H4 (cell line): ENCODE measurements at places on chromosomes 4 and X. TPM values are rescaled to one million over a fixed set of nuclear protein-coding genes. Genes with fewer than 3 reads are reported as not detected.

DNA sequence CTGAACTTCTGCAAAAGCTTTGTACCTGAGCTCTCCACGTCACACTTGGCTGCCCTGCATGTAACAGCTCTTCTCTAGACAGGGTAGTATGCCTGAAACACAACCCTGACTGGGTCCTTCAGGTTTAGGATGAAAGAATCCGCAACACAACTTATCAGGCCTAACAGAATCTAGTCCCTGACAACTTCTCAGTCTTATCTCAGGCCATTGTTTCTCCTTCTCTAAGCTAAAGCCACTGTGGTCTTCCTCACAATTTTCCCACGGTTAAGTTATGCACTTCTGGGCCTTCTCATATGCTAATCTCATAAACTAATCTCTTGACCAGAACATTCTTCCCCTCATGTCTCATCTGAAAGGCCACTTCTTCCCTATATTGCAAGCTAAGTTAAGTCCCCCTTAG, 10.8 kb upstream of the TMPRSS11B start:
- DNase-seq: no peak

EPHA5 gene
- 8.9 and 14.2 TPM in 2 replicates for total RNA-seq

DNA sequence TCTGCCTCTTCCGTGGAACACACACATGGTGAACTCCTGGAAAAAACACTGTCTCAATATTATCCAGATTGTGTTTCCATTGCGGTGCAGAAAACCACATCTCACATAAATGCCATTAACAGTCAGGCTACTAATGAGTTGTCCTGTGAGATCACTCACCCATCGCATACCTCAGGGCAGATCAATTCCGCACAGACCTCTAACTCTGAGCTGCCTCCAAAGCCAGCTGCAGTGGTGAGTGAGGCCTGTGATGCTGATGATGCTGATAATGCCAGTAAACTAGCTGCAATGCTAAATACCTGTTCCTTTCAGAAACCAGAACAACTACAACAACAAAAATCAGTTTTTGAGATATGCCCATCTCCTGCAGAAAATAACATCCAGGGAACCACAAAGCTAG, 87.9 kb downstream of the TET2 start:
- no peak for DNase-seq

ZAR1 gene
- total RNA-seq: not detected in 2 replicates

GRCh38 chr4:2333916-2334644, 72.2 kb upstream of the MXD4 start:
- peak; percentile 2 for DNase-seq

TNMD gene
- total RNA-seq: not detected in 2 replicates

GRCh38 chr4:115113506-115114106, at the start of gene NDST4:
NDST4 (minus strand) TSS chr4:115113620; CDS start chr4:115077036, 36,584 bp downstream.
- DNase-seq: peak; percentile 48

TEX13B gene
- not detected in 2 replicates for total RNA-seq

KDR gene
- not detected in 2 replicates for total RNA-seq

GRCh38 chrX:136210243-136210642, 41.0 kb downstream of the MAP7D3 start:
- no peak for DNase-seq

DNA sequence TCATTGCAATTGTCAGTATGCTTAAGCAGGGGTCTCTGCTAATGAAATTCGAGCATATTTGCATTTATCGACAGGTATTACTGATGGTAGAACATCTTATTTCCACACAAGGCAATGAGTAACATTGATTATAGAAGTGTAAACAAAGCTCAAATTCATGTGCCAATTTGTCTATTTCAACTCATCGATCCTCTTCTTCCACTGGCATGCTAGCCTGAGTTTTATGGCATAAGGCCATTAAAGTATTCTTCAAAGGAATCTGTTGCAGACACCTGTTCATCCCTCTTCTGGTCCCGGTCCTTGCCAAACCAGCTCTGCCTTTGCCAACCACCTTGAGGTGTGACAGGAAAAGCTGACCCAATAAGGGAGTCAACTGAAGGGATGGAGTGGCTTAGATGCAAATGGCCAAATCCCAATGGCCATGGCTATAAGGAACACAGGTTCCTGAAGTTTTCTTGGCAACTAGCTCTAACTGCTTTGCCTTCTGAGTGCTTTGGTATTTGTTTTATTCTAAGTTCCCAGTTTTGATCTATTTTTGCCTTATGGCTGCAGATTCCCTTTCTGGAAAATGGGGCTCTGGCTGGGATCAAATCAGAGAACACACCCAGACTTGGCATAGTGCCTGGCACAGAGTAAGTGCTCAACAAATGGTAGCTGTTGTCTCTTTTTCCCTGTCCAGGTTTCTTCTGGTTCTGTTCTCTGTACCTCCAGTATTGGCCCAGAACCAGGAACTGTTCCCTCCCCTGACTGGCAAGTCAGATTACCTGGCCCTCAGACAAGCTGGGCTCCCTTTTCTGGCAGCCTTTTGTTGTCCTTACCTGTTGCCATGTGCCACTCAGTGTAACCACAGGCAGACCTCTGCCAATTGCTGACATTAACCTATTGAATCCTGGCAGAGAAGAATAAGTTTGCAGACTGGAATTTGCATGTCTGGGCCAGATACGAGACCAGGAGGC, 63.1 kb downstream of the RTL9 start:
- no peak for DNase-seq

DNA sequence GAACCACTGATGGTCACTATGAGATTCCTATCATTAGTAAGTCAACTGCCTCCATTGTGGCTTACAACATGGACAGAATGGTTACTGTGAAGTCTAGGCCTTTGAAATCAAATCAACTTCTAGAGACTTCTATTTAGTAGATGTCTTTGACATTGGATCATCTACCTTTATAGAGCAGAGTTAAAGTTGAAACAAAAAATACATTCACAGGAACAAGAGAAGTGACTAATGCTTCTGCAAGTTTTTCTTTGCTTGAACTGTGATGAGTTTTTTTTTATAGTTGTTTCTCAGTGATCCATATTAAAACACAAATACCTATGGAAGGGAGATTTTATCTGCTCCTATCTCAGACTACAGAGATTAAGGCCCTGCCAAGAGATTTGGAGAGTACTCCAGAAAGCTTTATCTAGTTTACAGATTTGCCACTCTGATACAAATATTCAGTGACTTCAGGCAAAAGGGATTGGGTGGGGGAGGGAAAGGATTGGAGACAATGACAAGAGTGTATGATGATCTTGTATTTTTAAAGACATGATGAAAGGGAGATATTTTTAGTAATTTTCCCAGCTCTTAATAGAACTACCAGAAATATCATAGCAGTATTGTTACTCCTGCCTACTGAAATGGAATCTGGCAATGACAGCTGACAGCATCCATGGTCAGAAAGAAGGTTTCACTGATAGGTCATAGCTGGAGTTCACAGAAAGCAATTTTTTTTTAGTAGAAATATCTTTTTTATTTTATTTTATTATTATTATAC, 16.0 kb upstream of the EPGN start:
- no peak for DNase-seq

PCYT1B gene
- total RNA-seq: 0.10 and 0.46 TPM in 2 replicates

GRCh38 chrX:120453985-120454384, 15.1 kb downstream of the LAMP2 start:
- no peak for DNase-seq

DNA sequence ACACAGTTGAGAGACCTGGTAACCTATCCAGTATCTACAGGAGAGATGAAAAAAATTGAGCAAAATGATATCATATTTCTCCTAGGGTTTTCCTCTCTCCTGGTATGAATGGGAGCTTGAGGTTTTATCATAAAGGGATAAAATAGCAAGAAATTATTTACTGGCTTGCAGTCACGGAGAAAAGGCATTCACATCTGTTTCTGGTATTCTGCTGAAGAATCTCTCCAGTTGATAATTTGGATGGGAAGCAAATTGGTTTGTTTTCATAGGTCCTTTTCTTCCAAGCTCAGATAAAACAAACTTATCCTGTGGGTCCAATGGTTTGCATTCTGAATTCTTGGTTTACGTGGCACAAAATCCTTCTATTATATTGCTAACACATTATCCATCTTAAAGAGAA, 83.1 kb upstream of the GYPA start:
- DNase-seq: no peak

DNA sequence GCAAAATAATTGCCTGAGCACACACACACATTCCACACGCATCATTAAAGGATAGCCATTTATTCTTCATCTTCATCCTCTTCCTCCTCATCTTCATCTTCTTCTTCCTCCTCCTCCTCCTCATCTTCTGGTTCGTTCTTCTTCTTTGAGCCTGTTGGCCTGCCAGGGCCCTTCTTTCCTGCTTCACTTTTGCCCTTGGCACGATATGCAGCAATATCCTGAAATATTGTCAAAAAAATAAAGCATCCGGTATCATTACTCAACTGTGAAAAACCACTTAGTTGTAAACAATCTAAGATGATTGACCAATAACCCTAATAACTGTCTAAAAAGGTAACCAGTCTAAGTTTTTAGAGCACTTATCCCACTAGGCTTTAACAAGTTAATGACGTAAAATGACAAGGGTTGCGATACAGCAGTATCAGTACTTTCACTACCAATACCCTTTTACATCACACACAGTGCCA, 2.1 kb downstream of the HMGB2 start:
- peak; percentile 22 for DNase-seq
